ENCODE measurements at places on chromosomes 5 and 9. TPM values are rescaled to one million over a fixed set of nuclear protein-coding genes. Genes with fewer than 3 reads are reported as not detected.

- no peaks in the 10 kb centered on the region for H3K36me3 ChIP-seq
- no peaks in the 10 kb centered on the region for H3K4me1 ChIP-seq
- DNase-seq = no peak
- no peaks in the 10 kb centered on the region for H3K27me3 ChIP-seq
Measured at GRCh38 chr9:81575956-81576355, 113.4 kb downstream of the TLE1 start.

DNA sequence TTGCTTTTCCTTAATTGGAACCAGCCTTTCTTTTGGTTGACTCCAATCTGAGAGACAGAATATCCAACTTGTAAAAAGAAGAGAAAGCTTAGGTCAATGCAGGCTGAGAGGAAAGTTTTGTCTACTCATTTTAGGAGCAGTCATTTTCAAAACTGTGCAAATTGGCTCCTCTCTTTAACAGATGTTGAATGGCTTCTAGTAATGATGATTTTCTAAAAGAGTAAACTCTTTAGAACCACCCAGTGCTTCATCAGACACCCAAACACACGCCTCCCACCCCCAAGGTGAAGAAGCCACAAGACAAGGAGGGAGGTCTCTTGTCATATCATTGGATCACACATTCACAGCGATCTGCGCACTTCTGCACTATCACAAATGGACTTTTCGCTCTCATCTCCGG, 116.3 kb upstream of the KLF9 start:
- DNase-seq = no peak
- no peak overlapping the region for H3K27ac ChIP-seq
- H3K36me3 ChIP-seq = no peaks in the 10 kb centered on the region
- no peaks in the 10 kb centered on the region for H3K27me3 ChIP-seq
- H3K4me1 ChIP-seq = no peaks in the 10 kb centered on the region

DNA sequence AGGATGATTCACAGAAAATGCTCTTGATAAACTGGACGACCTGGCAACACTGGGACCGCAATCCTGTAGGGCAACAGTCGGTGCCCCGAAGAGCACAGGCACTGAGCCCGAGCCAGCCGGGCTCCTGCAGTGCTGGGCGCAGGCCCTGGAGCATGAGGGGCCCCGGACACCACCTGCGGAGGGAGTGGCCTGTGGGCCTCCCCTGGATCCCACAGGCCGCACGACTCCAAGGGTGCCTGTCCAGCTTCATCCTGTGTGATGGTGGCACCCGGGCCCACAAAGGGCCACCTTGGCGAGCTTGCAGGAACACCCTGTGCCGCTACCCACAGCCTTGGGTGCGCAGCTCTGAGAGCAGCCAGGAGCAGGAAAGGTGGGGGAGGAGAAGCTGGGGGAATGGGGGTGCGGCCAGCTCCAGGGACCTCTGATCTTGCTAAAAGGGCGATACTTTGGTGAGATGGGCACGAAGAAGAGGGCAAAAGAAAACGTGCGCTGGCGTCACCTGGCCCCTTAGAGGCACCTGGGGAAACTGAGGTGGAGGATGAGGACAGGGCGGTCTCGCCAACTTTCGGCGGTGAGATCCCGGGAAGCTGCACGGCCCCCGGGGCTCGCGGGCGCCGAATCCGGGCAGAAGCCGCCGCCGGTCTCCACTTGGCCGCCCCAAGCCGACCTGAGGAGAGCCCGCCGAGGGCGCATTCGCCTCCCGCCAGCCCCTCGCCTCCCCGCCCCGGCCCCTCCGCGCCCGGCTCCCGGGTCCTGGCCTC, 722 bp downstream of the TBC1D9B start:
- peaks cover 12% of the 10 kb centered on the region for H3K36me3 ChIP-seq
- no peak overlapping the region for H3K27ac ChIP-seq
- peak overlapping the region; percentile 32 for H3K4me3 ChIP-seq
- no peaks in the 10 kb centered on the region for H3K27me3 ChIP-seq
- no peak for DNase-seq
- H3K4me1 ChIP-seq = peaks cover 19% of the 10 kb centered on the region

- H3K4me1 ChIP-seq = no peaks in the 10 kb centered on the region
- peaks cover 20% of the 10 kb centered on the region for H3K36me3 ChIP-seq
- H3K27me3 ChIP-seq = no peaks in the 10 kb centered on the region
- no peak overlapping the region for H3K27ac ChIP-seq
Measured at GRCh38 chr5:143275512-143276363, 127.7 kb downstream of the NR3C1 start.

DNA sequence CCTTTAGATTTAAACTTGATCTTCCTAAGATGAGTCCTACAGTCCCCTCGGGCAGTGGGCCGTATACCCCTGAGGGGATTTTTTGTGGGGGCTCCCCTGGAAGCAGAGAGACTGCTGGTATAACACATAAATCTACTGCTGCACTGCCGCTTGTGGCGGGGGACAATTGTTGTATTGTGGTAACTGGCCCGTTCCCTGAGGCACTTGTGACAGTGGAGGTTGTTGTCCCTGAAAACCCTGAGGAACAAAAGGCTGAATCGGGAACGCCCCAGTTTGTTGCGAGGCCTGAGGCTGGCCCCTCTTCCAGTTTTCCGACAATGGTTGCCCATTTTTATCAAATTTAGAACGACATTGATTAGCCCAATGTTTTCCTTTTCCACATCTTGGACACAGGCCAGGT, 4.7 kb upstream of the TMEM141 start:
- no peaks in the 10 kb centered on the region for H3K27me3 ChIP-seq
- H3K4me3 ChIP-seq = no peak overlapping the region
- DNase-seq = no peak
- H3K36me3 ChIP-seq = no peaks in the 10 kb centered on the region
- peaks cover 14% of the 10 kb centered on the region for H3K4me1 ChIP-seq

DNA sequence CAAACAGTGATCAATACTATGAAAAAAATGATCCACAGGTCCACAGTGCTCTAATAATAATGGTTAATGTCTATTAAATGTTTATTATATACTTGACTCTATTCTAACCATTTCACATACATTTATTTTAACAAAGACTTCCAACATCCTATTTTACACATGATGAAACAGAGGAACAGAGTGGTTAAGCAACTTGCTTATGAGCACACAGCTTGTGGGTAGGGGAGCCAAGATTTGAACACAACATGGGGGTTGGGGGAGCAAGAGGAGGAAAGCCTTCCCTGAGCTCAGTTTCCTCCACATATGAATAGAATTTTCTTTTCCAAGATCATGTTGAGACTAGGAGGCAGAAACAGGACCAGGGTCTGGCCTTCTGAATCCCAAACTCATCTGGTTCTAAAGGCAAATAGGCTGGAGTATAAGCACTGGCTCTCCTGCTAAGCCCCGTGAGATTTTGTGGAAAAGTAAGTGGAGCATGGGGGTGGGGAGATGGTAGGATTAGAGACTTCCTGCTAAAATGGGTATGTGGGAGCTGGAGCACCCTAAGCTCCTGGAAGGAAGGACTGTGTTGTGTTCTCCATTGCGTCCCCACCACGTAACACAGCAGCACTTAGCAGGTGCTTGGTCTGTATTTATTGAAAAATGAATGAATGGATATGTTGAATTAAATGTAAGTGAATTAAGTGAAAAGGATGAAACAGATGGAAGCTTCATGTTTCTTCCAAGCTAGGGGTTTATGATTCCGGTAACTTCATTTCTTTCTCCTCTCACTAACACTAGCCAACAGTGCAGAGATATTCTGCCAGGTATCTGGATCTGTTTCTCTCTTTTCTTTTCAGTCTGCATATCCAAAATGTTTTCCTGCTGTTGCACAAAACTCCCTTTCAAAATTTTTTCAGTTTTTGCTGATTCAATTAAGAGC, 26.9 kb upstream of the GALNT10 start:
- H3K4me1 ChIP-seq = no peaks in the 10 kb centered on the region
- H3K27ac ChIP-seq = no peak overlapping the region
- peaks cover 15% of the 10 kb centered on the region for H3K27me3 ChIP-seq
- no peak for DNase-seq
- no peak overlapping the region for H3K4me3 ChIP-seq
- H3K36me3 ChIP-seq = no peaks in the 10 kb centered on the region

DNA sequence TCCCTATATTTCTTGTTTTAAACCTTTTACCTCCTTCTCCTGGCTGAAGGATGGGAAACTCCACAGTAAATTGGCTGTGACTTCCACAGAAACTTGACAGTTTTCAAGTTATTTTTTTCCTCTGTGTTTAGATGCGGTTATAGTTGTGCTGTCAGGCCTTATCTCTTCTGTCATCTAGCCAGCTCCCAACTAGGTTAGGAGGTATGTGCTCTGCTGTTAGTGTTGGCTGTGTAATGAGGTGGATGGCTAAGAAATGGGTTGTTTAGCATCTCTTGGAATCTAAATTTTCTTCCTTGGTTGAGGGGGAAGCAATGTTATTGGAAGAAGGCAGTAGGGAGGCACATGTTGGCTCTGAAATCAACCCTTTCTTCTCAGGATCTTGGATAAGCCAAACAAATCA, 149.9 kb upstream of the RUSC2 start:
- no peaks in the 10 kb centered on the region for H3K4me1 ChIP-seq
- no peaks in the 10 kb centered on the region for H3K27me3 ChIP-seq
- no peak overlapping the region for H3K27ac ChIP-seq
- H3K36me3 ChIP-seq = no peaks in the 10 kb centered on the region
- H3K4me3 ChIP-seq = no peak overlapping the region
- DNase-seq = no peak

DNA sequence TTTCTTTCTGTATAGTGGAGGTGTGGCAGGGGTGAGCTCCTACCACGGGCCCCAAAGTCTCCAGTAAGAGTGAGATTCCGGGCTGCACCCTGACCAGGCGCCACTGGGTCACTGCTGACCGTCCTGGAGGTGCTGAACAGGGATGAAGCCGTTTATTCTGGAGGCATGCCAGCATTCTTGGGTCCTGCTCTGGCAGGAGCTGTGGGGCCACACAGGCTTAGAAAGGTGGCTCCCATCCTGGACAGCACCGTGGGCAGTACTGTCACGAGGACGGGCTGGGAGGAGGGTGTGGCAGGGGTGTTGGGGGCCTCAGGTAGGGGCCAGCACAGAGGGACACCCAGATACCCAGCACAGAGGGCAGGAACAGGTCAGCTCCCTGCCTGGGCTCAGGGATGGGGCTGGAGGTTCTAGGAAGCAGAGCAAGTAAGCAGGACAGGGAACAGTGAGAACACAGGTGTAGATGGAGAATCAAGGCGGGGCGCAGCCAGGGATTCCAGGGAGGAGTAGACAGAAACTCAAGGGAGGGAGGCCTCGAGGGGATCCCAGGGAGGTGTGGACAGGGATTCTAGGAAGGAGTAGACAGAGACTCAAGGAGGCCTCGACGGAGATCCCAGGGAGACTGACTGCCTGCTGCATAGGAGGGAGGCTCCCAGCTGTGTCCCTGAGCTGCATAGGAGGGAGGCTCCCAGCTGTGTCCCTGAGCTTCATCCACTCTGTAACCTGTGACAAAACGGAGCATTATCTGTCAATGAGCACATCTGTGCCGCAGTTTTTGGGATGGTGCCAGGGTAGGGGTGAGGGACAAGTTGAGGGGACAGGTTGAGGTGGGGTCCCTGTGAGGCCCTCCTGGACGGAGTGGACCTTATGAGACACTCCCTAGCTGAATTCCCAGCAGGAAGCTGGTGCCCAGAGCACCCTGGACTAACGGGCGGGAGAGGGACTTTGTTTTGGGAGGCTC, 1.1 kb upstream of the PLEKHG4B start:
- H3K4me3 ChIP-seq = no peak overlapping the region
- H3K27ac ChIP-seq = no peak overlapping the region
- no peaks in the 10 kb centered on the region for H3K4me1 ChIP-seq
- H3K27me3 ChIP-seq = peaks cover 17% of the 10 kb centered on the region
- H3K36me3 ChIP-seq = no peaks in the 10 kb centered on the region

DNA sequence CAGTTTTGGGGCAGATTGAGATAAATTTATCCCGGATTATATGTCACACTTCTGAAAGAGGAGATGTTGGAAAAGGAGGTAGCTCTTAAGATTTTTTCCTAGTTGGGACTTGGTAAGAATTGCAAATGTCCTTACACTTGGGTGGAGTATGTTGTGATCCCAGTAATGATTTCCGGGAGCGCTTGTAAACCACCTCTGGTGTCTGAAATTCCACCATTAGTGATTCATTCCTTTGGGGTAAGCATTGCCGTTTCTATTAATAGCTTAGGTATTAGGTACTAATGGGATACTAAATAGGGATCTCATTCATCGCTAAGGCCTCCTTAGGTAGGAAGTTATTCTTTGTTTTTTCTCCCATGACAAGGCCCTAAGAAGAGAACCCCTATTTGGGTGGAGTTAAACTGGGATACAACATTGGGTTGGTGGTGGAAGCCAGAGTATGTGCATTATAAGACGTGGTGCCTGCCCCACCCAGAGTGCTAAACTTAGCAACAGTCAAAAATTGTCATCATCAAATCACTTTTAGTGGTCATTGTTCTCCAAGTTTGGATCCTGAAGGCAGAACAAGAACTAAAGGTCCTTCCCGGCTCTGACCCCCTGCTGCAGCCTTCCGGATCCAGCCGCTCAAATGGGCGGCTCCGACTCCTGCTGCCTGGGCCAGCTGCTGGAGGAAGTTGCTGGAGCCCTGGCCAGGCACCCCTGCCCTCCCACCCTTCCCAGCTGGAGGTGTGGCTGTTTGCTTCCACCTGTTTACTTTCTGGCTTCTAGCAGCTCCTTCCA, 31.7 kb upstream of the DAB2IP start:
- H3K27me3 ChIP-seq = no peaks in the 10 kb centered on the region
- no peak for DNase-seq
- no peak overlapping the region for H3K4me3 ChIP-seq
- H3K36me3 ChIP-seq = no peaks in the 10 kb centered on the region
- no peaks in the 10 kb centered on the region for H3K4me1 ChIP-seq

DNA sequence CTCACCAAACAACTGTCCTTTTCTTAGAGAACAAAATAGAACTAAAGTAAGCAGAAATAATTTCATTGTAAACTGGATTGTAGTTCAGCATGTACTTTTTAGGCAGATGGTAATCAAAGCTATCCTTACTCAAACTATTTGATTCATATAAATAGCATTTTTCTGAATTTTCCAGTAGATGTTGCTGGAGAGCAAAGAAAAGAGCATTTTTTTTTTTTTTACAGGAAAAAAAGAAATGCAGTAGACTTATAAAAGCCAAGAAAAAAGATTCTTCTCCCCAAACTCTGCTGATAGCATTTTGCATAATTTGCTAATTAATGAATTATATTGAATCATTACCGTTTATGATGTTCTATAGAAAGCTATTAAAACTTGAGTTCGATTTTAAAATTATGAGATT, 715.3 kb upstream of the WWC1 start:
- no peak overlapping the region for H3K27ac ChIP-seq
- H3K4me3 ChIP-seq = no peak overlapping the region
- no peaks in the 10 kb centered on the region for H3K4me1 ChIP-seq
- no peaks in the 10 kb centered on the region for H3K36me3 ChIP-seq
- peaks cover 4% of the 10 kb centered on the region for H3K27me3 ChIP-seq
- no peak for DNase-seq

DNA sequence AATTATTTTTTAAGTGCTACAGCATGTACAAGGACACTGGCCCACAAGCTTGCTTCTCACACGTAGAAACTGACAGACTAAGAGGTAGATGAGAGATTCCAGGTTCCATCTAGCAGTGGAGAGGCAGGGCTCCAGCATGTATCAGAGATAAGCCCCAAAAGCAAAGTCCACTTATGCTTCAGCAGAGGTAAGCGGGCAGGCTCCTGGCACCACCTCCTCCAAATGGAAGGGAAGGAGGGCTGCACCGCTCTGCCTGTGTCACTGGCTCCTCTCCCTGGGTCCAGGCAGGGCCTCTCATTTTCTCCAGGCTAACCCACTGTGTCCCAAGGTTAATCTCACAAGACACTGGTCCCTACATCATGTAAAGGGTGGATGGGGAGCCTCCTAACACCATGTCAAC, 15.9 kb downstream of the GRHPR start:
- H3K36me3 ChIP-seq = peaks cover 67% of the 10 kb centered on the region
- no peaks in the 10 kb centered on the region for H3K4me1 ChIP-seq
- no peaks in the 10 kb centered on the region for H3K27me3 ChIP-seq
- H3K4me3 ChIP-seq = no peak overlapping the region
- H3K27ac ChIP-seq = no peak overlapping the region

The FOXB2 gene
- total RNA-seq = not detected

The PDGFRB gene
- not detected for total RNA-seq

The HMCN2 gene
- not detected for total RNA-seq

The PAEP gene
- not detected for total RNA-seq

The RAI14 gene
- 0.12 TPM for total RNA-seq

The BHMT gene
- total RNA-seq = not detected
